ENCODE measurements at places on chromosomes 3 and 15.

DNA sequence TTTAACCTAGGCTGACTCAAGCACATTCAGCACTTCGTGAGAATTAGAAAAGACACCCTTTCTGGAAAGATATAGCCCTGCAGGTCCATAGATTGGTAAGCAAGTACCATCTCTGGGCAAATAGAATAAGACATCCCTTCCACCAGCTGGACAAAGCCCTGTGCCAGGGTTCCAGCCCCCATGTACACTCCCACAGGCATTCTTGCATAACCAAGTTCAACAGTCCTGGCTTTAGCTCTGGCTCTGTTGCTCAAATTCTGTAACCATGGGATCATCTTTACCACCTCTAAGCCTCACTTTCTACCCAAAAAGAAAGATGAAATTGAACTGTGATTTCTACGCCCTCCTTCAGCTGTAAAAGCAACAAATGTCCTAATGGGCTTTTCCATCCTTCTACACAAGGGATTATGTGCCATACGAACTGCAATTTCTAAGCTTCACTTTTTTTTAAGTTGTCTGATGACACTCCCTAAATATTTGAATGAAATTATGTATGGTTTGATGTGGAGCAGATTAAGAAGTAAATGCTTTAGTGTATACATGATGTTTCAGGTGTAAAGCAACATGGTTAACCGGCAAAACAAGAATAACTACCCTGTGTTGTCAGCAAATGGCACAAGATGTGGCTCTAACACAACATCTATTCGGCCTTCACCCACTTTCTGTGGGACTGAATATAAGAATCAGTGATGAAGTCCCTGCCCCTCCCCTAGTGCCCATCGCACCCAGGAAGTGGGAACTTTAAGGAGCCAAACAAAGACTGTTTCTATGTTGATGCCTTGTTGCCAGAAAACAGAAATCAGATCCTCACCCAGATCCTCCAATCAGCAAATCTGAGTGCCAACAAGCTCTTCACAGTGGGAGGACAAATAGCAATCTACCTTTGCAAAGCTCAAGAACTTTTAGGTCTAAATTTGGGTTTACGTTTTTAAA is 165.7 kb downstream of the P3H2 start:
- peaks cover 10% of the 10 kb centered on the region for H3K36me3 ChIP-seq
- no peak overlapping the region for H3K4me3 ChIP-seq
- no peaks in the 10 kb centered on the region for H3K4me1 ChIP-seq
- no peaks in the 10 kb centered on the region for H3K27me3 ChIP-seq
- H3K27ac ChIP-seq, result no peak overlapping the region

GRCh38 chr3:125245521-125245920 is 33.0 kb upstream of the SLC12A8 start:
- ATAC-seq, result no peak
- no peaks in the 10 kb centered on the region for H3K4me1 ChIP-seq

DNA sequence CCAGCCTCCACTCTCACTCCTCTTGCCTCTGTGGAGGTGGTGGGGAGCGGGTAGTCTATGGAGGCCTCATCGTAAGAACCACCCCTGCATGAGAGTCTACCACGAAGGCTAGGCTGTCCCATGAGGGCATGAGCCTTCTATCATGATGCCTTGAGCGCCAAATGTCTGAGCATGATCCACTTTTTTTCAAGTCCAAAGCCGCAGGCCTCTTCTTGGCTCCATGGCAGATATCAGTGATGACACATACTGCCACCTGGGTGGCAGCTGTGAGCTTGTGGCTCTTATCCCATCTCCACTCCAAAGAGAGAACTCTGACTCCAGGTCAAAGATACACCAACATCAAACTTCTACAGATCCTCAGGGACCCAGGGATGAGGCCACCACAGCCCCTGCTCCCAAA is 13.5 kb downstream of the POC1A start:
- no peak overlapping the region for H3K27ac ChIP-seq
- no peak for ATAC-seq
- H3K4me1 ChIP-seq, result no peaks in the 10 kb centered on the region
- no peaks in the 10 kb centered on the region for H3K27me3 ChIP-seq

DNA sequence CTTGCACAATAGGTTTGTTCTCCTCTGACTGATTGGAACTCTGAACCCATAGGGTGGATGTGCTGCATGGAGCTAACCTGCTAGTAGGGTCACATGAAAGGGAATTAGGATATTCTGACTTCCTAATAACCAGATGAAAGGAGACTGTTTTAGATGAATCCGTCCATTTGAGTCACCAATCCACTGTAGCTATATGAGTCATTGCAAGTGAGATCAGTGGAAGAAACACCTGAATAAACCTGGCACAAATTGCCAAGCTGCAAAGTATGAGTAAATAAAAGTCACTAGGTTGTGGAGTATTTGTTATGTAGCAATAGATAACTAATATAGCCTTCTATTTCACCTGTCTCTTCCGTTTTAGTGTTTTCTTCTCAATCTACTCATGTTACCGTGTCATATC is 584.4 kb downstream of the PDCD6IP start:
- H3K36me3 ChIP-seq, result no peaks in the 10 kb centered on the region
- H3K27ac ChIP-seq, result no peak overlapping the region
- H3K27me3 ChIP-seq, result no peaks in the 10 kb centered on the region
- H3K4me1 ChIP-seq, result peaks cover 4% of the 10 kb centered on the region

DNA sequence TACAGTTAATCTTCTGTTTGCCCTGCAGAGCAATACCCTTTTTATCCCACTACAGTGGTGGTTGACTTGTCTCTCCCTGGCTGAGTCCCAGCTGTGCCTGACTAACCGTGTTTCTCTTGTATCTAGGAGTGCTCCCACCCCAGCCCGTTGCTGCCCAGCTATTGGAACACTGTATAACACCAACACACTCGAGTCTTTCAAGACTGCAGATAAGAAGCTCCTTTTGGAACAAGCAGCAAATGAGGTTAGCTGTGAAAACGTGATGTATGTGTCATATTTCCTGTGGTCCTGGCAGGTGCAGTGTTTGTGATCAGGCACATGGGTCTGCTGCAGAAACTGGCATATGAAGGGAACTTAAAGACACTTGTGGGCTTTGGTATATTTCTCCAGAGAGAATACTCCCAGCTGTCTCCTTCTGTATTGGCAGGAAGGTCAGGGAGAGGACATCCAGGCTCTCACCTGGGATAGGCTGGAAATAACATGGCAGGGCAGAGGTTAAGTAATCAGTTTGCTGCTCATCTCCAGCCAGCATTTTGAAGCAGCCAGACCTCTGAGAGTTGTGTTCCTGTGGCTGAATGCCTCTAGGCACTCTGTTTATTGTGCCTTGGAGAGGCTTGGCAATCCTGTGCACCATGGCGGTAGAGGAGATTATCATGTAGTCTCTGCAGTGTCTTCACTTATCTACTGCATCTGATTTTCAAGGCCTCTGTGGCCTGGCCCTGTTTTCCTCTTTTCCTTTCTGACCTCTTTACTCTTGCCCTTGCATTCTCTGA is 34.8 kb downstream of the ATG7 start:
- H3K27me3 ChIP-seq, result no peaks in the 10 kb centered on the region
- H3K4me3 ChIP-seq, result no peak overlapping the region
- no peaks in the 10 kb centered on the region for H3K4me1 ChIP-seq

GRCh38 chr3:139309880-139310279 is 33.9 kb upstream of the MRPS22 start:
- no peaks in the 10 kb centered on the region for H3K36me3 ChIP-seq
- H3K4me3 ChIP-seq, result no peak overlapping the region
- ATAC-seq, result no peak
- H3K4me1 ChIP-seq, result no peaks in the 10 kb centered on the region

All from gastroesophageal sphincter (tissue), 4 donors.